ENCODE measurements at places on chromosomes 12 and 14.

- no peak for DNase-seq
Observed at GRCh38 chr14:73462815-73463214, 4.5 kb upstream of the NUMB start.

GRCh38 chr12:45494279-45494678, 235.2 kb upstream of the ARID2 start:
- DNase-seq = peak; percentile 1

- DNase-seq = no peak
Observed at GRCh38 chr12:66196806-66197205, 7.8 kb downstream of the IRAK3 start.

- DNase-seq = no peak
Observed at GRCh38 chr12:28367326-28367725, 177.1 kb downstream of the CCDC91 start.

GRCh38 chr14:24665440-24665991, 31.5 kb upstream of the GZMB start:
- no peak for DNase-seq

- no peak for DNase-seq
Observed at GRCh38 chr12:24195063-24195462, 245.6 kb upstream of the SOX5 start.

- DNase-seq = no peak
Observed at GRCh38 chr12:57725851-57726150, 12.7 kb downstream of the AGAP2 start.

DNA sequence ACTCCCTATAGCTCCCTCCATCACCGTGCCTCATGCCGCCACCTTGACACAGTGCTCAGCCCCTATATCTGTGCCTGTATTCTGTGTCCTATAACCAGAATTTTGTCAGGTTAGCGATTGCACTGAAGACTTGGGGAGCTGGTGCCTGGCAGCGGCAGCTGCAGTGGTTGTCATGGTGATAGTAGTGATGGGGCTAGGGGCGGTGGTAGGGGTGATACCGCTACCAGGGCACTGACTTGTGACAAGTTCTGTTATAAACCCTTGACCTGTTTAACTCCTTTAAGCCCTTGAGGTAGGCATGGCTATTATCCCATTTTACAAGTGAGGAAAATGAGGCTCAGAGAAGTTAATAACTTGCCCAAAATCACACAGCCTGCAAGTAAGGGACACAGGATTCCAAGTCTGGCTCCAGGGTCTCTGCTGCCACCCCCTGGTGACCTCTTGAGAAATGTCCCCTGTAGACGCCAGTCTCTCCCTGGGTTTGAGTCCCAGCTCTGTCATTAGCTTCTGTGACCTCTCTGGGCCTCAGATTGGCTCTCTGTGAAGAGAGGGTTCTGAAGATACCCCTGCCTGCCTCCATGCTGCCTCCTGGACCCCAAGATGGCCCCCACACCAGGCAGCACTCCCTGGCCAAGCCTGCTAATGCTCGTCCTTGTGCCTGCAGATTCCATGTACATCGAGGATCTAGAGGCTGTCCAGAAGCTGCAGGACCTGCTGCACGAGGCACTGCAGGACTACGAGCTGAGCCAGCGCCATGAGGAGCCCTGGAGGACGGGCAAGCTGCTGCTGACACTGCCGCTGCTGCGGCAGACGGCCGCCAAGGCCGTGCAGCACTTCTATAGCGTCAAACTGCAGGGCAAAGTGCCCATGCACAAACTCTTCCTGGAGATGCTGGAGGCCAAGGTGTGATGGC, 121.9 kb downstream of the ESRRB start:
- DNase-seq = no peak

DNA sequence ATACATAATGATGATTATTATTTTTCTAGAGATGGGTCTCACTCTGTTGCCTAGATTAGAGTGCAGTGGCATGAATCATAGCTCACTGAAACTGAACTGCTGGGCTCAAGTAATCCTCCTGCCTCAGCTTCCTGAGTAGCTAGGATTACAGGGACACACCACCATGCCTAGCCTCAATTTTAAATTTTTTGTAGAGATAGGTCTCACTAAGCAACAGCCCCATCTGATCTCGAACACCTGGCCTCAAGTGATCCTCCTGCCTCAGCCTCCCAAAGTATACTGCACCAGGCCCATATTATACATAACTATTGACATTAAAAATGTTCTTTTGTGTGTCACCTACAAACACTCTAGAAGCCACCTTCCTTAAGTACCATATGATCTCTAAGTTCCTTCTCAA, 3.4 kb downstream of the TXNRD1 start:
- DNase-seq = no peak

GRCh38 chr12:113853491-113853890, 112.6 kb downstream of the RBM19 start:
- DNase-seq = peak; percentile 92

GRCh38 chr14:94021001-94021400, 5.1 kb upstream of the OTUB2 start:
- DNase-seq = no peak

- DNase-seq = peak; percentile 76
Observed at GRCh38 chr12:14366209-14367039, 942 bp downstream of the ATF7IP start.

DNA sequence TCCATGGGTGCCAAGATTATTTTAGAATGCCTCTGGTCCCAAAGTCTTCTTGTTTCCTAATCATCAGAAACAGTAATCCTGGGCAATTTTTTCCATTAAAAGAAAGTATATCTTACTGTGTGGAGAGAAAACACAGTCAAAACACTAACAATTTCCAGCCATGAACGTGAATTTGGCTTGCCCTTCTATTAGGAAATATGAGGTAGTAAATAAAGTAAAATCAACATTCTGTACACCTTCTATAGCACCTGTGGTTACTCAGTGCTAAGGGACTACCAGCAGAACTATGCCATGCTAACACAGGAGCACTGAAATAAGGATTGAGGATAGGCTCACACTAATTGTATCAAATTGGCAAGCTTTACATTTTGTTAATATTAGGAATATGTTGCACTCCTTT, 60.1 kb downstream of the NTN4 start:
- DNase-seq = no peak

DNA sequence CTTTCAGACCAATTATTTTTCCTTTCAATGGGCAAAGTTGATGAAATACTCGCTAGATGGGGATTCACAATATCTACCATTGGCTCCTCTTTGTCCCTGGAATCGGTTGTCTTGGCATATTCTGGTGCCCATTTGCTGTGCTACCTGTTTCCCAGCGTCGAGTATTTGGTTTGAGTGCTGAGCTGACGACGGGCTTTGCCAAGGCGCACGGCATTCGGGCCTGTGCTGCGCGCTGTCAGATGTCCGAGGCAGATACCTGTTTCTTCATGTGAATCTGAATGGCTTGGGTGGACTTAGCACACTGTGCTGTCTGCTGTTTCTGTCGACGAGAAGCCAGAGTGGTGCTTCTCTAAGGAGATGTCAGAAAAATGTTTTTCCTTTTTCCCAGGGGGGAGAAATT, 80.9 kb downstream of the TESC start:
- DNase-seq = no peak

GRCh38 chr14:50060871-50061663, 55.3 kb downstream of the VCPKMT start:
- DNase-seq = no peak

- DNase-seq = no peak
Observed at GRCh38 chr12:23446746-23447145, 502.7 kb downstream of the SOX5 start.

DNA sequence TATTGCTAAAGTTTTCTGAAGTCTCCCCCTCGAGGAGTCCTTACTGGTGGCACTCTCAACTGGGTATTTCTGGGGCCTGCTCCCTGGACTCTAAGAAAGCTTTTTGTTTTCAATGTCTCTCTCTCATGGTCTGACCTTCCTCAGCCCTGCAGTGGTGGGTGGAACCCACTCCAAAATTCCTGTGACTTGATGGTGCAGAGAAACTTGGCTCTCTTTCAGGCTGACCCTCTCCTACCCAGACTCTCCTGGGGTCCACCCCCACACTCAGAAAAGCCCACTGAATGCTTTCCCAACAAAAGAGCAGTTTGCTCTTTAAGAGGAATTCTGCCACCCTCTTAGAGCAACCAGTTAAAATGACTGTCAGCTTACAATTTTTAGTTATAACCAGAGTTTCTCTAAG, 967 bp upstream of the PTCSC3 start:
- no peak for DNase-seq

- DNase-seq = no peak
Observed at GRCh38 chr14:34078117-34078743, 127.4 kb upstream of the EGLN3 start.

- DNase-seq = no peak
Observed at GRCh38 chr12:31227401-31227981, 98.5 kb downstream of the SINHCAF start.

DNA sequence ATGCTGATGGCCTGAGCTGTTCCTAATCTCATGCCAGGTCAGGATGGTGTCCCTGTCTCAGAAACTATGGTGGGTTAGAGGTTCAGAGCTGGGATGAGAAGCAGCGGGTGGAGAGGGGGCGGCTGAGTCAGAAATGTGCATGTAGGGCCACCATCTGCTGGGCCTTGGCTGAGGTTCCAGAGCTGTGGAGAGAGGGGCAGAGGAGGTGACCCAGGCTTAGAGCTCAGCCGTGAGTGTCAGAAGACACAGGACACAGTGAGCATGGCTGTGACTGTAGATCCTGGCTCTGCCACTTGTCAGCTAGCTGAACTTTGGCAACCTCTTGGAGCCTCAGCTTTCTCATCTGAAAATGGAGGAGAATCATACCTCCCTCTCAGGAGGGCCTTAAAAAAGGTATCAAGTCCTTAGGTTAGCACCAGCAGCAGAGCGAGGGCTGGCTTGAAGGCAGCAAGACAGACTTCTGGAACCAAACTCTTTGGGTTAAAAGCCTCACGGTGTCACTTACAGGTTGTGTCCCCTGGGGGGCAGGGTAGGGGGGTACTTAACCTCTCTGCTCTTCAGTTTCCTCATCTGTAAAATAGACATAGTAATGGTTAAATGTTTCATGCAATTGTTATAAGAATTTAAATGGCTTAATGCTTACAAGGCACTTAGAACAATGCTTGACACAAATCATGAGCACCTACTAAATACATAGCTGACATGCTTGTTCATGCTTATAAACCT, 34.8 kb downstream of the TMEM229B start:
- no peak for DNase-seq

- DNase-seq = no peak
Observed at GRCh38 chr14:101019990-101020710, 116.6 kb upstream of the RTL1 start.

DNA sequence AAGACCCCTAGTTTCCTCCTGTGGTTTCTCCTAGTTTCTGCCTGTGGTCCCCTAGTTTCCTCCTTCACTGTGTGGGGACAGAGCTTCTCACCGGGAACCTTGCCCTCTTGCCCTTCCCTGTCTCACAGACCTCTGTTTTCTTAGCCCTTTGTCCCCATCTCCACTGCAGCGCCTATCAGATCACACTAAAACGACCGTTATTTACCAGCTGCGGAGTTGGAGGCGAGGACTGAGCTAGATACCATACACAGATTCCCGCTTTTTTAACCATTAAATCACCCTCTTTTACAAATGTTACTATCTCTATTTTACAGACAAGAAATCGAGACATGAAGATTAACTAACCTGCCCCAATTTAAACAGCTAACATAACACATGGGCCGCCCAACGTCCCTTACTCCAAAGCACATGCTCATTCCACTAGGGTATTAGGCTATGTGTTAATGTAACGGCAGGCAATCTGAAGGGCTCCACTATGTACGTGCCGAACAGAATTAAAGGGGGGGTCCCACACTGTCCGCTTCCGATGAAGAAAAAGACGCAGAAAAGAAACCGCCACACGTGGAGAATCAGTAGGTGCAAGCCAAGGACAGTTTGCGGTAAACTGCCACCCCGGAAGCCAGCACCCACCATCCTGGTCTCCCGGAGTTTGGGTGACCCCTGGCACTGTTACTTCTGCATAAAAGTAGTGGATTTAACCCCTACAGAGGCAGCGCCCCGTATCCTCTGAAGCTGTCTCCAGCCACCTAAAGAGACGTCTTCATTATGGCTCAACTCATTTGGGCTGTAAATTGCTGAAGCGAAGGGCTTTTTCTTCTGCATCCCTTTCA, 1.9 kb upstream of the FKBP4 start:
- no peak for DNase-seq

- DNase-seq = no peak
Observed at GRCh38 chr14:55851301-55851700, 266.9 kb upstream of the PELI2 start.

- no peak for DNase-seq
Observed at GRCh38 chr14:67444395-67444794, 32.4 kb upstream of the PLEK2 start.

DNA sequence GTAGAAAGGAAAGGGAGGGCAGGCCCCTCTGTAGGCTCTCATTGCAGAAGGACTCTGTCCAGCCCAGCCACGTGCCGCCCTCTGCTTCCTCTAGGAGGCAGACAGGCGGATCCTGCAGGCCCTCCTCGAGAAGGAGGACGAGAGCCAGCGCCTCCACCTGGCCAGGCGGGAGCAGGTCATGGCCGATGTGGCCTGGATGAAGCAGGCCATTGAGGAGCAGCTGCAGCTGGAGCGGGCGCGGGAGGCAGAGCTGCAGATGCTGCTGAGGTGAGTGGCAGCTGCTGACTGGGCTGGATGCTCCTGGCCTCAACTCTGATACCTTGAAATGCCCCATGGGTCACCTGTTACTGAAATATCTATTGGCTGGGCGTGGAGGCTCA, 10.9 kb downstream of the TCHP start:
- no peak for DNase-seq

- no peak for DNase-seq
Observed at GRCh38 chr12:18421867-18422266, 160.5 kb downstream of the PIK3C2G start.

DNA sequence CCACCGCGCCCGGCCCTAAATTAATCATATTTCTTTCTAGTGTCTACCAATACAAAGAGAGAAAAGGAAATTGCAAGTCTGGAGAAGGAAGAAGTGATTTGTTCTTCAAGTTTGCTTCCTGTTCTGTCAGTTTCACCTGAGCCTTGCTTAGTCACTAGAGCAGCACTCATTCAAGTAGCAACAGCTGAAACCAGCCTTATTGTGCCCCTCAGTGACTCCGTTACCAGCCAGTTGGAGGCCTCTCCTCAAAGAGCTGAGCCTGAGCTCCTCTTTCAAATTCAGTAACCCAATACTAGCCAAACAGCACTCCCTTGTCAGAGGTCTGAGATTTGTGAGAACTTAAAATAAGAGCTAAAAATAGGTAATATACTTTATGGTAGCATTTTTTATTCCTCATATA, 17.4 kb downstream of the PAWR start:
- DNase-seq = peak; percentile 53

All from NCI-H510A treated with DMSO at 0.1 percent for 48 hours (cell line).